Cortex of kidney (tissue), 1 donor: ENCODE measurements at places on chromosomes 13 and 19.

DNA sequence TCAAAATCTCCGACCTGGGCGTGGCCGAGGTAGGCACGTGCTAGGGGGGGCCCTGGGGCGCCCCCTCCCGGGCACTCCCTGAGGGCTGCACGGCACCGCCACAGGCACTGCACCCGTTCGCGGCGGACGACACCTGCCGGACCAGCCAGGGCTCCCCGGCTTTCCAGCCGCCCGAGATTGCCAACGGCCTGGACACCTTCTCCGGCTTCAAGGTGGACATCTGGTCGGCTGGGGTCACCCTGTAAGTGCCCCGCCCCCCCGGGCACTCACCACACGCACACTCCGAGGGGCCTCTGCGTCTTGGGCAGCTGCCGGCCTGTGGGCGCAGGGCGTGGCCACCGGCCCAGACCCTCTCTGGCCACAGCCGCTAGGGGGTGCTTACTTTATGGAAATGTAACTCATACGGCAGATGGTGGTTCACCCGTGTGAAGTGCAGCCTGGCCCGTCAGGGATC, 14.9 kb downstream of the STK11 start:
- no peak for DNase-seq

- no peak for DNase-seq
Observed at GRCh38 chr13:106145997-106146864, 389.2 kb downstream of the EFNB2 start.

- DNase-seq: no peak
Observed at GRCh38 chr13:65784088-65784816, 1445.9 kb downstream of the PCDH9 start.

- no peak for DNase-seq
Observed at GRCh38 chr19:7469669-7470285, 19.1 kb downstream of the PEX11G start.

DNA sequence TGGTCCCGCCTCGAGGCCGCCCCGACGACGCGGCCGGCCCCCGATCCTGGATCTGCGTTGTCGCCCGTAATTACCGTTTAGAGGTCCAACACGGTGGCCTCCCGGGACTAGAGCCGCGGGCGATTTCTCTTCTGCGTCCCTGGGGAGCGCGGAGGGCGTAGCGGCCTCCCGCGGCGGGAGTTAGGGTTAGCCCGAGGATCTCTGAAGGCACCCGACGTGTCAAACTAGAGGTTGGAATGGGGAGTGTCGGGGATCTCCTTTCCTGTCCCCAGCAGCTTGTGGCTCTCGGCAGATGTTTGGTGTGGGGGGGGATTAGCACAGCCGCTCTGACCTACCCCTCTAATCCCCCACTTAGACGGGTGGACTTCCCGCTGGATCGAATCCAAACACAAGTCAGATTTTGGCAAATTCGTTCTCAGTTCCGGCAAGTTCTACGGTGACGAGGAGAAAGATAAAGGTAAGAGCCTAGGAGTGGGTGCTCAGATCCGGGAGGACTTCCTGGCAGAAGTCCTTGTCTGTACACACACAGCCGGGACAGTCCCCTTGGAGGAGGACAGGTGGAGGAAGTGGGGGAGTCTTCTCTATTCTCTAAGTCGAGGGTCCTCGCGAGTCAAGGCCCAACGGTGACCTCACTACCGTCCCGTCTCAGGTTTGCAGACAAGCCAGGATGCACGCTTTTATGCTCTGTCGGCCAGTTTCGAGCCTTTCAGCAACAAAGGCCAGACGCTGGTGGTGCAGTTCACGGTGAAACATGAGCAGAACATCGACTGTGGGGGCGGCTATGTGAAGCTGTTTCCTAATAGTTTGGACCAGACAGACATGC, 581 bp downstream of the CALR start:
- no peak for DNase-seq

DNA sequence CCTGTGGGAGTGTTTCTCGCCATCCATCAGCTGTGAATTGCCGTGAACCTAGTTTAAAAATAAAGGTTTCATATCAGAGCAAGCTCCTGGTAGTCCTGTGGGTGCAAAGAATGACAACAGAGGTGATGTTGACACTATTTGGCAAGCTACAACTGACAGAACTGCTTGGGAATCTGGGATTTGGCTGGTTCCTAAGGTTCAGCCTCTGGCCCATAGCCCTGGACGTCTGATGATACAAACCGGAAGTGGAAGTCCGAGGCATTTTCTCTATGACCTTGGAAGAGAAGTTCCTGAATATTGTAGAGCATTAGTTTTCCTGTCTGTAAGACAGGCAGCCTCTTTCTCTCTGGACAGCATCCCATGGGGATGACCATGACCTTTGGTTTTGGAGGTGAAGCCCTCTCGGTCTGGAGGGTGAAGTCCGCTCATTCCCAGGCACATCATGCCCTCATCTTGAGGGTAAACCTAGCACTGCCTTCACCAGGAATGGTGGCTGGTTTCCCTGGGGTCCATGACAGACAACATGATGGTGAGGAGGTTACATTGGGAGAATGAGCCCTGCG, 29.1 kb downstream of the GATAD2A start:
- no peak for DNase-seq

- no peak for DNase-seq
Observed at GRCh38 chr13:24887759-24888158, 123.8 kb downstream of the RNF17 start.

DNA sequence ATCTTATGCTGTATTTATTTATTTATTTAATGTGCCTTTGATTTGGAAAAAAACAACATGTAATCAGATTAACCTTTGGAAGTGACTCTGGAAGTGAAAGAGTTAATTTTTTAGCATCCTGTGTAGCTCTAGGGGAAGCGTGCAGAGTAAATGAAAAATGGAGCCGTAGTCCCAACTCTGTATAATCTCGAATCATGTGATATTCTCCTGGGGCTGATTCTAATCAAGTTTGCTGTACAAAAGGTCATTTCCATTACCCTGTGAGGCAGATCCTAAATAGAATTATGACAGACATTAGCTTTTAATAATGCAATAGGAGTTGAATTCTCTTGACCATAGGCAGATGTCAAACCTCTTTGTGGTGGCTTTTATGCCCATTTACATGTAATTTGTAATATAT, 238.6 kb upstream of the CSNK1A1L start:
- DNase-seq: no peak

DNA sequence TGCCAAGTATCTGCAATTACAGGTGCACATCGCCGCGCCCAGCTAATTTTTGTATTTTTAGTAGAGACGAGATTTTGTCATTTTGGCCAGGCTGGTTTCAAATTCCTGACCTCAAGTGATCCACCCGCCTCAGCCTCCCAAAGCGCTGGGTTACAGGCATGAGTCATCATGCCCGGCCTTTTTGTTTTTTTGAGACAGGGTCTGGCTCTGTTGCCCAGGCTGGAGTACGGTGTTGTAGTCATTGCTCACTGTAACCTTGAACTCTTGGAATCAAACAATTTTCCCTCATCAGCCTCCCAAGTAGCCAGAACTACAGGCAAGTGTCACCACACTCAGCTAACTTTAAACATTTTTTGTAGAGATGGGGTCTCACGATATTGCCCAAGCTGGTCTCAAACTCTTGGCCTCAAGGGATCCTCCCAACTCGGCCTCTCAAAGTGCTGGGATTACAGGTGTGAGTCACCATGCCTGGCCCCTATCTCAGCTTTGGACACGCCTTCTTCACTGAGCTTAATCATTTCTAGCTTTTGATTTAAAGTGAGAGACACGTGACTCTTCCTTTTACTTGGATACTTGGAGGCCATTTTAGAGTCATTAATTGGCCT, 4.0 kb upstream of the IRGC start:
- DNase-seq: no peak

GRCh38 chr13:95060014-95060519, 241.2 kb downstream of the ABCC4 start:
- DNase-seq: no peak

DNA sequence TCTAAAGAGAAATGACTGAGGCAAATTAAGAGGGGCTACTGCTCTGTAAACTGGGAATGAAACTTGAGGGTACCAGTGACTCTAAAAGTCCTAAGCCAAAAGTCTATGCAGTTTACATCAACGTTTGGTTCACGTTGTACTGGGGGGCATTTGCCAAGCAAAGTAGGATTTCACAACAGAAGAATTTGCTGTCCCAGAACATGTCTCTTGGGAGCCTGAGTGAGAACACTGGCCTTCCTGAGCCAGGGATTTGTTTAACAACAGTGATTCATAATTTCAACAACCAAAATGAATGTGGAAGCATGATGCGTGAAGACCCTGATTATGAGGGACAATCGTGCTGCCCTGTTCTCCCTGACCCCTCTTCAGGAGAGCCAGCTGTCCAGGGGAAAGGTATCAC, 178.0 kb downstream of the OXGR1 start:
- DNase-seq: no peak

GRCh38 chr13:53150568-53150967, 122.0 kb downstream of the OLFM4 start:
- no peak for DNase-seq

DNA sequence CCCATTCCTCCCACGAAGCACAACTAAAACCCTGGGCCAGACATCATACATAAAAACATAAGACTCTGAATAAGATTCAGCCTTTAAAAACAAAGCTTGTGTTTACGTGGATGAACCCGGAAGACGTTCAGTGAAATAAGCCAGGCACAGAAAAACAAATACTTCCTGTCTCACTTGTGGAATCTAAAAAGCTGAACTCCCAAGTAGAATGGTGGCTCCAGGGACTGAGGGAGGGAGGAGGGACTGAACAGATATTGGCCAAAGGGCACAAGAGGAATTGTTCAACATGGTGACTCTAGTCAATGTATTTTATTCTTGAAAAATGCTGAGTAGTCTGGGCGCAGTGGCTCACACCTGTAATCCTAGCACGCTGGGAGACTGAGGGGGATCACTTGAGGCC, 35.7 kb upstream of the TPM4 start:
- DNase-seq: no peak

GRCh38 chr19:7381073-7381390, 32.3 kb downstream of the ARHGEF18 start:
- DNase-seq: no peak

GRCh38 chr13:20402881-20403280, 122.8 kb downstream of the CRYL1 start:
- DNase-seq: no peak

DNA sequence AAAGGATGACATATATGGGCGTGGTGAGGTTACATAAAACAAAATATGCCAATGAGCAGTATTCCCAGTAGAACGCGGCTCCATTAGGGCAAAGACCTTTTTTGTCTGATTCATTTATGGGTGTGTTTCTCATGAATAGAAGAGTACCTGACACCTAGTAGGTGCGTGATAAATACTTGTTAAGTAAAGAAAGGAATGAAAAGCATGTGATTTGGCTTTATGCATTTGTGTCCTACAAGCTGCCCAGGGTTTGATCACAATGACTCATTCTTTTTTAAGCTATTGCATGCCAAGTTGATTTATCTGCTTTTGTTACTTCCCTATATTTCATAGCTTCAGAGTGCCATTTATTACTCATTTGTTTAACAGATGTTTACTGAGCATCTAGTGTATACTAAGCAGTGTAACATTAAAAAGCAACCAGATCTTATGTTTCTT, 19.1 kb upstream of the KCTD4 start:
- no peak for DNase-seq

GRCh38 chr19:46610851-46611770, 10.0 kb downstream of the CALM3 start:
- DNase-seq: no peak

- no peak for DNase-seq
Observed at GRCh38 chr13:53301449-53301848, 272.8 kb downstream of the OLFM4 start.

DNA sequence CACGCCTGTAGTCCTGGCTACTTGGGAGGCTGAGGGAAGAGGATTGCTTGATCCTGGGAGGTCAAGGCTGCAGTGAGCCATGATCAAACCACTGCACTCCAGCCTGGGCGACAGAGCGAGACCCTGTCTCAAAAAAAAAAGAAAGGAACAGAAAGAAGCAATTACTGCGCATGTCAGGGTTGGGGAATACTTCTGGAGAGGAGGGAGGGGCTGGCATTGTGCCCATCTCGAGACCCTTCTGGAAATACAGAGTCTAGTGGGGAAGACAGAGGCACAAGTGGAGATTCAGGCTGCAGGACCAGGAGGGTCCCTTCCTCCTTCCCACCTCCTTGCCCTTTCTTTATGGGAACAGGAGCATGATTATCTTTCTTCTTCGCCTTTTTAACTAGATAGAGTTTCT, 30.8 kb downstream of the PRR22 start:
- no peak for DNase-seq

- DNase-seq: no peak
Observed at GRCh38 chr13:77860507-77860981, 58.1 kb downstream of the EDNRB start.

GRCh38 chr13:34749046-34749445, 193.0 kb upstream of the NBEA start:
- no peak for DNase-seq

- no peak for DNase-seq
Observed at GRCh38 chr13:87244256-87244890, 426.8 kb upstream of the SLITRK5 start.

GRCh38 chr19:34985249-34986022, 14.7 kb upstream of the GRAMD1A start:
- DNase-seq: no peak

DNA sequence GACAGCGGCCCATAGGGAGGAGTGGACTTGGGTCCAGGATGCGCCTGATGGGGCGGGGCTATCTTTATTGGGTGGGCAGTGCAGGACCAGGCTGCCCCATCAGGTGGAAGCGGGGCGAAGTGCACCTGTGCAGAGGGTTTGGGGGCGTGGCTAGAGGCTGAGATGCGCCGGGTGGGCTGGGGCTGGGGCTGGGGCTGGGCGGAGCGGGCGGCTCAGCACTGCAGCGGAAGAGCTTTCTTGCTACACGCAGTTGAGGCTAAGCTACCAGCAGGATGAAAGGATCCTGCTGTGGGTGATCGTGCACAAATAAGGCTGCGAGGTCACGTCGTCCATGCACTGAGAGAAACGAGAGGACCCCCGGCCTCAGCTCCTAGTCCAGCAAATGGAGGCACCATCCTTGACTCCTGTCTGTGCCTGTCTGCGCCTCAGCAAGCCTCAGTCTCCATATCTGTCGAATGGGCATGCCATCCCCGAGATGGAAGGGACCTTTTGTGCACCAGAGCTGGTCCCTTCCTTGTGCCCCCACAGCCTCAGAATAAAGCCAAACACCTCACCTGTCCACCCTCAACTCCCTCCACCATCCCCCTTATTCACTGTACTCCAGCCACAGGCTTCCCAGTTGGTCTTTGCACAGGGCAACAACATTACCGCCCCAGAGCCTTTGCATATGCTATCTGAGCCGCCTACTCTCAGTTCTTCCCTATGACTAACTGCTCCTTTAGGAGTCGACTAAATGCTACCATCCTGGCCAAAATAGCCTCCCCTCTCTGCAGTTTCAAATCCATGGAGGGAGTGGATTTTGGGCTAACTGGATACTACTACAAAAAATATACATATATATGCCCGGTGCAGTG, 21.0 kb upstream of the HOMER3 start:
- no peak for DNase-seq

GRCh38 chr13:114173745-114174144, 5.3 kb upstream of the CFAP97D2 start:
- DNase-seq: no peak
